ENCODE measurements at places on chromosomes 5 and 9.

GRCh38 chr5:56565283-56565615 lies 250.1 kb upstream of the MAP3K1 start:
- DNase-seq: no peak

GRCh38 chr5:57895766-57896165 lies 413.2 kb upstream of the ACTBL2 start:
- no peak for DNase-seq

- peak; percentile 34 for DNase-seq
Measured at GRCh38 chr5:22621084-22621483, 232.1 kb downstream of the CDH12 start.

DNA sequence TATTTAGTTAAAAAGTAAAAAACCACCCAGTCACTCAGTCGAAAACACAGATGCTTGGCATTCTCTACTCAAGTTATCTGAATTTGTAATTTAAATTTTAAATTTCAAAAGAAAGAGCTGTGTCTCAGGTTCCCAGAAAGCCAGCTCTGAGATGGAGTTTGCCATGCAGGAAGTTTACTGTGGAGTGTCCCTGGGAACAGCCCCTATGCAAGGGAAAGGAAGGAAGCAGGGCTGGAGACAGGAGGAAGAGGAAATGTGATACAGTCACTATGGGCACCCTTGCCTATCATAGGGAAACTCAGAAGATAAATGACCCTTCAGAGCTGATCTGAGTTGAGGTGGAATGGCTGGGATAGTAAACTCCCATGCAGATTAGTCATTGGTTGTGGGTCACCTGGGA lies 408.8 kb upstream of the ACTBL2 start:
- DNase-seq: peak; percentile 45

- DNase-seq: no peak
Measured at GRCh38 chr5:31954091-31954490, 220.0 kb downstream of the GOLPH3 start.

Data from H9 (cell line).